ENCODE measurements at places on chromosomes 6 and 20.
A peak's percentile ranks its signal among the peaks of the same experiment; 100 is the strongest.

GRCh38 chr6:133410638-133411435 lies 169.7 kb downstream of the EYA4 start:
- DNase-seq, result no peak

DNA sequence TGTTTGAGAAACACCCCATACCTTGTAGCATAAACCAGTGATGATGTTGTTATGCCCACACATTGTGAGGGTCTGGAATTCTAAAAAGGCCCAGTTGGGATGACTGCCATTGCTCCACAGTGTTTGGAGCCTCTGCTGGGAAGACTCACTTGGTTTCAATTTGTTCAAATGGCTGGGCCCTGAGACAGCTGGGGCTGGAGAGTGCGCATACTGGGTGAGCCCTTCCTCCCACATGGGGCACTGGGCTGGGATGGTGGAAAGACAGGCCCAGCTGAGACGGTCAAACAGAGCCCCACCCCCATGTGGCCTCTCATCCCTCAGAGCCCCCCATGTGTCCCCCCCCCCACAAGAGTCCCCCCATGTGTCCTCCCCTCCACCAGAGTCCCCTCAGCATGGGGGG lies 20.3 kb upstream of the RNASET2 start:
- no peak for DNase-seq

- DNase-seq, result no peak
Observed at GRCh38 chr6:92979281-92979680, 440.1 kb downstream of the EPHA7 start.

- no peak for DNase-seq
Observed at GRCh38 chr6:14373648-14374437, 256.3 kb downstream of the CD83 start.

DNA sequence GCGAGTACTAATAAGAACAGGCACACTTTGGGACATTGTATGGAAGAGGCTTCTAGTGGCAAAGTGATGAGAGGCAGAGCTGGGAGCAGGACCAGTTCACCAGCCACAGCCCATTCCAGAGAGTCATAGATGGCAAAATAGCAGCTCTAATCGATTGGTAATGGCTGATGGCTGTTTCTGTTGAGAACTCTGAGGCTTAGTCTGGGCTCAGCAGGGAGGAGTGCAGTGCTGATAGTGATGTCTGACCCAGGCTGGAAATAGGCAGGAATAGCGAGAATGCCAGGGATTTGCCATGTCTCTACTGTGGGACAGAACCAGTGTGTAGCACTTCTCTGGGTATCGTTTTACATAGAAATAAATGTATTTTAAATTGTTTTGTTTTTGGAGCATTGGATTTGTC lies 620.0 kb upstream of the FLRT3 start:
- DNase-seq, result no peak

DNA sequence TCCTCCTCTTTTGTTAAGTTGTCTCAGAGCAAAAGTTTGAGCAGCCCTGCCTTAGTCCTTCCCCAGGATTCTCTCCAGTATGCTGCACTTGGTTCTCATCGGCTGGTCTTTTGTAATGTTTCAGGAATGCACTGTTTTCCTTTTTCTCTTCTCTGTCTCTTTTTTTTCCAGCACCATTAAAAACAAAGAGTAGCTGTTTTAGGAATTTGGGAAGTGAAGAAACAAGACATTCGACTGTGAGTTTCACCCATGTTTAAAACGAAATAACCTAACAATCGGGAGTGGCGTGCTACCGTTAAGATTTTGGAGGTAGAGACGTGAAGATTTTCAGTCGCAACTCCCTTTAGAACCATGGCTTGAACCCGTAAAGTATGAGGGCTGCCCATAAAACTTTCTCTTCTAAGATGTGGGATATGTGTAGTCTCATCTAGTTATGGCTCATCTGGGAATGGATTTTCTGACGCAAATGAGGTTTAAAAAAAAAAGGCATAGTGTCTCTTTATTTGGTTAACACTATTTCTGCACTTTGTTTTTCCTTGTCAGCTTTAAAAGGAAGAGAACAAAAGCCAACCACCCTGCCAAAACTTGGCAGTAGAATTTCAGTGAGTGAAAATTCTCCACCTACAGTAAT lies 35.9 kb upstream of the RAB23 start:
- DNase-seq, result peak; percentile 76

DNA sequence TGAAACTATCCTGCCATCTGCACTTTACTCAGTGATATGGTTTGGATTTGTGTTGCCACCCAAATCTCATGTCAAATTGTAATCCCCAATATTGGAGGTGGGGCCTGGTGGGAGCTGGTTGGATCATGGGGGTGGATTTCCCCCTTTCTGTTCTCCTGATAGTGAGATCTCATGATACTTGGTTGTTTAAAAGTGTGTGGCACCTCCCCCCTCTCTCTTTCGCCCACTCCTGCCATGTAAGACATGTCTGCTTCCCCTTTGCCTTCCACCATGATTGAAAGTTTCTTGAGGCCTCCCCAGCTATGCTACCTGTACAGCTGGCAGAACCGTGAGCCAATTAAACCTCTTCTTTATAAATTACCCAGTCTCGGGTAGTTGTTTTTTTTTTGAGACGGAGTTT lies 18.0 kb downstream of the PIGT start:
- no peak for DNase-seq

GRCh38 chr6:167056370-167056769 lies 57.2 kb downstream of the CEP43 start:
- no peak for DNase-seq

- DNase-seq, result no peak
Observed at GRCh38 chr20:237929-238328, 10.9 kb downstream of the DEFB129 start.

DNA sequence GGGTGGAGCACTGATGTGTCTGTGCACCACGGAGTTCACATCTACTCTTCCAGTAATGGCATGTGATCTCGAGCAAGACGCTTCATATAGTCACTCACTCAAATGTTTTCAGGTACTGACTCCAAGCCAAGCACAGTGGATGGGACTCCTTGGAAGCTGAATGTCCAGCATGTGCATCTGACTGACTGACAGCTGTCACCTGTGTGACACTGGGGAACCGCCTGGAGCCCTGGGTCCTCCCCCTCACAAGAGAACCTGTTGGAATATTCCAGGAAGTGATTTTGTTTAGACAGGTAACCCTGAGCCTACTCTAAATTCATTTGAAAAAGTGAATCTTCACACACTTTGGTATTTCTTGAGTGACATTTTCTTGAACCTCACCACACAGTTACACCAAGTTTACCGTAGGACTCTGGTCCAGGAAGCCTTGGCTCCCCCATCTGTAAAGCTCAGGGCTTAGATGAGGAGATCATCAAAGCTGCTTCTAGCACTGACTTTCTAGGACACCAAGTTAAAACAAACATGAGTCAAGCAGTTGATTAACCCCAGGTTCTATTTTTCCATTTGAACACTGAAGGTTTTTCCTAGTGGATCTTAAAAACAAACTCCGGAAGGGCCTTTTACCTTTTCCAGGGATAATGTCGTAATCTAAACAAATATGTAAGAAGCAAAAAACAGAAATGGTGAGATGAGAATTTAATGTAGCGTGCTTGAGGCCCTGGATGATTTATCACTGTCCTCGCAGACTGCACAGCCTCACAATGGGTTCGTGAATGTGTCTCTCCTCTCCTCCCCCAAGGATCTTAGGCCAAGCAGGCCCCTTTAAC lies 50.1 kb downstream of the EDN3 start:
- DNase-seq, result no peak

DNA sequence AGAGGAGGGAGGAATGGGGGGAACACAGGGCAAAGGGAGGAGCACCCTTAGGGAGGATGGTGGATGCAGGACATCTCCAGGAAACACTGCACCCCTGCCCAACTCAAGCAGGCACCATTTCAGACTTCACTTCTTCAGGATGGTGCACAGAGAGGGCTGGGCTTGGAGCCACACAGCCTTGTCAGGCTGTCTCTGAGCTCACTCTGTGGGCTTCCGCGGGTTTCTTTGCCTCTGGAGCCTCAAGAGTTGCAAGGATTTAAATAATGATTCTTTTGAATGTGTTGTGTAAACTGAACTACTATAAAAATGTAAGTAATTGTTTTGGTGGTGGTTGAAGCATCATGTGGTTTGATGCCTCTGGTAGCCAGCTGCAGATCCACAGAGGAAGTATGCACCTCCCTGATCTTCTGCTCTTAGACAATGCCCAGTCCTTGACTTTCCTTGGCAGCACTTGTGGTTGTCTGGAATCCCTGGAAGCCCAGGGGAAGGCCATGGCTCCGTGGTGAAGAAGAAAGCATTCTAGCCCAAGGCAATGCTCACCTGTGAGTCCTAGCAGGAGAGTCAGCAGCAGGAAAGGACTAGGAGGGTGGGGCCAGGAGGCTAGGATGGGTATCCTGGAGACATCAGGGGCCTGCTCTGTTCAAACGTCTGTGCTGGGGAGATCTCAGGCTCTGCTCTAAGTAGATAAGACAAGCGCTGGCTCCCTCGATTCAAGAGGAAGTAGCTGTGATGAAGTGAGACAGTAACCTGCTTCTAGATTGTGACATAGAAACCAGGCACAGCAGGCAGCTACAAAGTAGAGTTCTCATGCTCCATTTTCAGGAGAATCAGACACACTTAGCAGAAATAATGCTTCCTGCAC lies 50.2 kb upstream of the SIRPG start:
- no peak for DNase-seq

DNA sequence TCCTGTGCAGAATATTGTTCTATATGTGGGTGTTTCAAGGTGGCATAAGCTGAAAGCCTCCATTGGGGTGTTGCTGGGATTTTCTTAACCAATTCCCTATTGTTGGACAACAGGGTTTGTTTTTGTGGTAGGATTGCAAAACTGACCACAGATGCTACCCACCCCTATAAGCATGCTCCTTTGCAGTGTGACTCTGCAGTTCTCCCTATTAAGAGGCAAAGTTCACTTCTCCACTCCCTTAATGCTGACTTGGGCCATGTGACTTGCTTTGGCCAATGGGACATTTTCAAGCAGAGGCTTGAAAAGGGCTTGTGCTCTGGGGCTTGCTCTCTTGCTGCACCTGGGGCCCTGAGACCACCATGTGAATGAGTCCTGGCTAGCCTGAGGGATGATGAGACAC lies 8.5 kb upstream of the ANGPT4 start:
- DNase-seq, result no peak

- no peak for DNase-seq
Observed at GRCh38 chr6:51382847-51383246, 564.2 kb downstream of the TFAP2B start.

DNA sequence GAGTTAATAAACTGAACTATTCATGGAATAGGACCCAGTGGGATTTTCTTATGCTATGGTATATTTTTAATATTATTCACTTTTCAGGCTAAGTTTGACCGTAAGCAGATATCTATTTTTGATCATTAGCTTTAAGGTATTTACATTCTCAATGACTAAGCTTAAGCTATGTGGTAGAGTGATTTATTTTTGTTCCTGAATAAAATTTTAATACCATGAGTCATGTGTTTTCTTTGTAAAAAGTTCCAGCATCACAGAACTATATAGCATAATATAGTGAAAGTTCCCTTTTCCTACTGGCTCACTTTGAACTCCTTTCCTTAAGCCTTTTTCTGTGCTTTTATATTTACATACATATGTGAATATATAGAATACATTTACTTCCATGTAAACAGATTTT lies 75.8 kb downstream of the BCKDHB start:
- DNase-seq, result peak; percentile 74

DNA sequence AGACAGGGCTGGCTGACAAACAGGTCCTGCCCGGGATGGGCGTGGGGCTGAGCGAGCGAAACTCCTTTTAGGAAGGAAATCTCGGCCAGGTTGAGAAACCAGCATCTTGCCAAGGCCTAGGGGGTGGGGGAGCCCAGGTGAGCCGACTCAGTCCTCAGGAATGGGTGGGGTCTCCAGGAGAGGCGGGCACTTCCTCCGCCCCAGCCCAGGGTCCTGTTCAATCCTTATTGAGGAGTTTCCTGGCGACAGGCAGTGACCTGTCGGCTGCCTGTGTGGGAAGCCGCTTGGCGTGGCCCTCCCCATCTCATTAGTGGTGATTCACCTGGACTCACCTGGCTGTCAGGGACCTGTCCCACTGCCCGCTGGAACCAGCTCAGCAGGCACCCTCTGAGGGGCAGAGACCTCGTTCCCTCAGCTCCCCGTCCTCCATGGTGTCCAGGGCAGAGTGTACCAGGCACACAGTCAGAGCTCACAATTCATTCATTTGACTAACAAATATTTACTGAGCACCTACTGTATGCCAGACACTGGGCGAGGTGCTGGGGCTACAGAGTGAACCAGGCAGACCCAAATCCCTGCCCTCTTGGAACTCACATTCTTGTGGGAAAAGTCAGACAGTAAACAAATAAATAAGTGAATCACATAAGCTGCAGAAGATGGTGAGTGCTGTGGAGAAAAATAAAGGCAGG lies 51.1 kb downstream of the FGD2 start:
- DNase-seq, result peak; percentile 37

DNA sequence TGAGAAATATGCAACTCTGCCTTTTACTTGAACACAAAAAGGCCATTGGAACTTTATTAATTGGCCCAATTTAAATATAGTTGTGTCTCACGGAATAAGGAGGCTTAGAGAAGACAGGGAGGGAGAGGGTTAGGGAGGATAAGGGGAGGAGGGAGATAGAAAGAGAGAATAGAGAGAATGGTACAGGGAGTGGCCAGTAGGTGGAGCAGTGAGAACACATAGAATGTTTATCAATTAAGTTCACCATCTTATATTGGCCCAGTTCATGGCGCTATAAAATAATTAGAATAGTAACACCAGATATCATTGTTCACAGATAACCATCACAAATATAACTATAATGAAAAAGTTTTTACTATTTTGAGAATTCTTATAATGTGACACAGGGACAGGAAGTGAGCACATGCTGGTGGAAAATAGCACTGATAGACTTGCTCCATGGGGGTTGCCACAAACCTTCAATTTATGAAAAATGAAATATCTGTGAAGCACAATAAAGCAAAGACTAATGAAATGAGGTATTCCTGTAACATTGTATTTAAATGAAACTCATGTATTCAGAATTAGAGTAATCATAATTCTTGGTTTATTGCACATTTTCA lies 374.1 kb upstream of the MANEA start:
- DNase-seq, result no peak

DNA sequence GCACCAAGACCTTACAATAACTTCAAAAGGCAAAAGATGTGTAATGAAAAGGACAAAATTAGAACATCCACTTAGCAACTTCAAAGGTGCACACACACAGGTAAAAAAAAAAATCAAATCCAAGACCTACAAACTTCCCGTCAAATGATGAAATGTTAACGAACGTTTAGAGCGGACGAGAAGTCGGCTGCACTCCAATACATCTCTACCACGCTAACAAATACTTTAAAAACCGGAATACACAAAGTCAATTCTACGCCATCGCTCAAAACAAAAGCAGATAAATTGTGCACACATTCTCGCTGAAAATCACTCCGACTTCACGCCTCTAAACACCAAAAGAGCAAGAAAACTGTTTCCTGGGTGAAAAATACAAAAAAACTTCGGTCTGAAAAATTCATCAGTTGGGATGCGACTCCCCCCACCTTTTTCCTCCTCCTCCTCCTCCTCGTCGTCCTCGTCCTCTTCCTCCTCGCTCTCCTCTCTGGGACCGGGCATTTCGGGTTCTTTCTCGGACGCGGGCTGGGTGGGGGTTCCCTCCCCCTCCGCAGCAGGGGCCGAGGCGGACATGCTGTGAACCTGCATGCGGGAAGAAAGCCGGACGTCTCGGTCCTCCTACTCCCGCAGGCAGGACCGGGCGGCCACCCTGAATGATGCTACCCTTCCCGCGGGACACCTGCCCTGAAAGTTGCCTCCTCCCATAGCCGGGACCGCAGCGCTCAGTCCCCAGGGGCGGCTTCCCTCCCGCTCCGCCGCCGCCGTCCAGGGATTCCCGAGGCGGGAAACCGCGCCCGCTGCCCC lies 712 bp downstream of the DEK start:
- DNase-seq, result no peak

- DNase-seq, result no peak
Observed at GRCh38 chr6:25582101-25582500, 69.9 kb upstream of the SCGN start.

Data from EL (cell line).